ENCODE measurements at places on chromosomes 6 and 20.

GRCh38 chr20:47815416-47815806 is 30.1 kb upstream of the SULF2 start:
- DNase-seq, result no peak

DNA sequence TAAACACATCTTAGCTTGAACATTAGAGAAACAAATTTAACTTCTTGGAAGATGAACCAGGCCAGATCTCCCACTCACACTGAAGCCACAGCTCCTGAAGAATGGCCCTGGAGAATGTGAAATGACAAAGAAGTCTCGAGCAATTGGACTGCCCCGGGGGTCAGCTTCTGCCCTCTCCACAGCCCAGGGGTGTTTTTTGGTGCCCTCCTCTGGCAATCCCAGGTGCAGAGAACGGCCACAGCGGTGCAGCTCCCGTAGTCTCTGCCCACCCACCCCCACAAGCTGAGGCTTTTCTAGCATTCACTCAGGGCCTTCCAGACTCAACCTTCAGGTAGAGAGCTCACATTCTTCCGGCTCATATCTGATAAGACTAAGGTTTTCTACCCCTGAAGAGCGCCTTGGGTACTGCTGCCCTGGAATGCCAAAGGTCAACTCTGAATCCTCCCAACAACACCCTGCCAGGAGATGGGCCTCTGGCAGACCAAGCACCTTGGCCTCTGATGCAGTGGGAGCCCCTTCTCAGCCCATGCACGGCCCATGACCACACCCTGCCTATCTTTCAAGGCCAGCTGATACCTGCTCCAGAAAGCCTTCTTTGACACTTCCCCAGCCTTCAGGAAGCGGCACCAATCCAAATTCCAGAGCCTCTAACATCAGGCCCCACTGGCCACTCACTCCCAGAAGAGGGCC is 208.3 kb downstream of the SYNDIG1 start:
- no peak for DNase-seq

DNA sequence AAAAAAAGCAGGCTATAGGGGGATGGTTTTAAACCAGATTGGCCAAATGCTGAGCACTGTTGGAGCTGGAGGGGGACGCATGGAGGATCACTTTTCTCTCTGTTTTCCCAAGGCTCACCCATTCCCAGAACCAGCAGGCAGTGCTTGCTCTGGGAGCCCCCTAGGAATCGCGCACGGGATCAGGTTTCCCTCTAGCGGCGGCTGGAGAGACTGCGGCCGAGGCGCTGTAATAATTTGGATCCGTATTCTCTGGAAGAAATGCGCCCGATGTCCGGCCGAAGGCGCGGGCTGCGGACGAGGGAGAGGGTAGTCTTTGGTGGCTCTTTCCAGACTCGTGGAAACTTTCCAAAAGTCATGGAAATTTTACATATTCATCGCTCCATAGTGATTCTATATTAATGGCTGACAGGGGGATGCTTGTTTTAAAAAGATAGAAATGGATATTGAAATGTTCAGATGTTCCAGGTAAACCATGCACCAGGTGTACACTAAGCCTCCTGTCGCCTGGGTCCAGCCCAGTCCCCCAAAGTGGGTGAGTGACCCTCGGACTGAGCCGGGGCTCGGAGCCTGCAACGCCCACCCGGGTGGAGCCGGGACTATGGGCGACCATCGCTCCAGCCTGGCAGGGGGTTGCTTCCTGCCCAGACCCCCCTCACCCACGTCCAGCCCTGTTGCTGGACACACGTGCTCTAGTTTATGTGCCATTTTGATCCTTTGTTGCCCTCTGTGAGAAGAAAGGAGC is 78.7 kb upstream of the PHACTR3 start:
- peak; percentile 73 for DNase-seq

GRCh38 chr20:17654649-17655285 is 27.3 kb downstream of the RRBP1 start:
- DNase-seq, result no peak

DNA sequence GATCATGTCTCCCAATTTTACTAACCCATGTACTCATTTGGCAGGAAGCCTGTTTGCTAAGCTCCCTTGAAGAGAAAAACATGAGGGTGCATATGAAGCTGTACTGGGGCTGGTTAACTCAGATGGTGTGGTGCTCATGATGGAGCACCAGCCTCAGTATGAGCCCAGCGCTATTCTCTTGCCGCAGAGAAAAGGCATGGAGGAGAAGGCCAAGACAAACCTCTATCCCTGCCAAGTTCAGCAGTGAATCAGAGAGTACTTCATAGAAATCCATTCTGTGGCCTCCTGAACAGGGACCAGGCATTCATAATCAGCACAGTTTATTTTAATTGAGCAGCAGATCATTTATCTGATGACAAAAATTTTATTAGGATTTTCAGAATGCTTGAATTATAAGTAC is 398.1 kb downstream of the LMBRD1 start:
- DNase-seq, result no peak

- peak; percentile 41 for DNase-seq
These were observed 186.1 kb downstream of the JARID2 start for GRCh38 chr6:15431762-15432483.

DNA sequence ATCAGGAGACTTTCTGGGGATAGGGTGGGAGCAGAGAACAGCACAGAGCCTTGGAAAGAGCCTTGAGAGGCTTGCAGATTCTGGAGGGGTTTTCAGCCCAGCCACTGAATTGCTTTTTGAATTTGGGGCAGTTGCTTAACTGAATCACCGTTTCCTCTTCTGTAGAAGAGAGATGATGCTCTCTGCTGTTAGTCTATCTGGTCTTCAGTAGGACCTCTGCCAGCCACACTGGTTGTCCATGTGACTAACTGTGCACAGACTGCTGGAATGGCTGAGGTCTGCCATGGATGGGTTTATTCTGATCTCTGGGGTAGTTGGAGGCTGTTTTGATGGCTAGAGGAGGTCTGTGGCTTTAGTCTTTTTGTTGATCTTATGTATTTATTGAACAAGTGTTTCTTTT is 21.4 kb upstream of the PRDM1 start:
- DNase-seq, result no peak

DNA sequence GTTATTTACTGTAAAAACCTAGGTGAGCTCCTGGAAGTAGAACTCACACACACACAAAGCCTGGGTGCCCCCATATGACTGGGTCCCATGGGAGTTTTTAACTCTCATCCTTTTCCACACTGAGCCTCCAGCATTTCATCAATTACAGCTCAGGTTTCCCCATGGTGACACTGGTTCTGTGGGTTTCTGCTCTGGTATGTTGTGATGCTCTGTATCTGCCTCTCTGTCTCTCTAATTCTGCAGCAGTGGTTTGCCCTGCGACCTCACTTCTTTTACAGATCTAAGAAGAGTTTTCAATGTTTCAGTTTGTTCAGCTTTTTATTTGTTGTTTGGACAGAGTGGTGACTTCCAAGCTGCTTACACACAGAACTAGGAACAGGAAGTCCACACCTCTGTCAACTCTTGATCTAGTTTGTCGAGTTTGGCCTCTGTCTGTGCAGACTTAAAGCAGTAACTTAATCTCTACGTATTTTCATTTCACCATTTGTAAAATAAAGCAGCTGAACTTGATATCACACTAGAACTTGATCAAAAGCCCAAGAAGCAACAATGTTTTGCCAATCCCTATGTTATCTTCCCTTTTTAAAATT is 554.3 kb downstream of the EPHA7 start:
- no peak for DNase-seq

GRCh38 chr20:32547753-32548034 is 37.4 kb downstream of the NOL4L start:
- no peak for DNase-seq

DNA sequence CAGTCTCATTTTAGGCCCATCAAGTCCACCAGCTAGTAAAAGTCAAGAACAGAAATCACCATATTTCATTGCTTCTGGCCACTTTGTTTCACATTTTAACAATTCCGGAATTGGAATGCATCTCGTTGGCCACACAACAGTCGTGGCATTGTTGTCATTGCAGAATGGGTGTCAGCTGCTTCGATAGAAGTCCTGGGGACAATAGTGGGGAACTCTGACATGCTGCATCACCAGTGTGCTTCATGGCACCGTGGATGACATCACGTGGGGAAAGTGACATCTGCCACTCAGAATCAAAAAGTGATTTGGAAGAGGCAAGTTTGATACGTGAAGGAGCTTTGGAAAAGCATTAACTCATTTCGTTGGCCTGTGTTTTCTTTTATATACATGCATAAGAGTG is 43.8 kb upstream of the XRN2 start:
- DNase-seq, result no peak

DNA sequence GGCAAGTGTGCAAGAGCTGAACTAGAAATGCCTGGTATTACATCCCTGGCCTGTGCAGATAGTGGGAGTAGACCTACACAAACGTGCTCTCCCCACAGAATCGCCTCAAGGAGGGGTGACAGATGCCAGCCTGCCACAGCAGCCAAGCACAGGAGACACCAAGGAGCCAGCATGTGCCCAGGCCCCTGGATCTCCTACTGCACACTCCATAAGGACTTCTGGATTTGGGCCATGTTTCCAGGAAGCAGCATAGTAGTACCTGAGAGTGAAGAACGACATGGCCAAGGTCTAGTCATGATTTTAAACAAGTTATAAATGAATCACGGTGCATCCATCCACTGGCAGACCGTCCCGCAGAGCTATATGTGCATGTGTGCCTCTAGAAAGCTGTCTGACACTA is 232.2 kb downstream of the SYNDIG1 start:
- DNase-seq, result no peak

GRCh38 chr6:165661664-165662025 is 1.4 kb downstream of the PDE10A start:
- no peak for DNase-seq
